MM.1S (cell line): ENCODE measurements at places on chromosomes 6 and 20.

GRCh38 chr6:26427451-26427809 lies 12.9 kb upstream of the BTN3A3 start:
- no peak for DNase-seq

- DNase-seq = no peak
Observed at GRCh38 chr6:1028723-1029122, 283.2 kb upstream of the FOXQ1 start.

- no peak for DNase-seq
Observed at GRCh38 chr20:14576196-14576877, 238.9 kb upstream of the FLRT3 start.

GRCh38 chr6:21594416-21595281 lies 1.1 kb downstream of the SOX4 start:
- peak; percentile 43 for DNase-seq

DNA sequence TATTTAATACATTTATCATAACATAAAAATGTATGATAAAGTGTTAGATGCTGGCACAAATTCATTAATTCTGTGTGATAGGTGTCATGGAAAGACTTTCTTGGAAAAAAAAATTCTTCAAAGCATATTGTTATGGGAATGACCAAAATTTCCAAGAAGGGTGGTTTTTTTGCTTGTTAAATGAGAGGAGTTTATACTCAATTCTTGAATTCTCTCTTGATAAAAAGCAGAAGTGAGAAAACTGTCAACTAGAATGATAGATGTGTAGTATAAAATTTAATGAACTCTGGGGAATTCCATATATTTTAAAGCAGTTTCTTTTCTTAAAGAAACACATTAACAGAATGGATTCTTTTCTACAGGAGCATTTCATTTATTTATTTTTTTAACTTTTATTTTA lies 62.0 kb upstream of the SNAP91 start:
- DNase-seq = no peak

DNA sequence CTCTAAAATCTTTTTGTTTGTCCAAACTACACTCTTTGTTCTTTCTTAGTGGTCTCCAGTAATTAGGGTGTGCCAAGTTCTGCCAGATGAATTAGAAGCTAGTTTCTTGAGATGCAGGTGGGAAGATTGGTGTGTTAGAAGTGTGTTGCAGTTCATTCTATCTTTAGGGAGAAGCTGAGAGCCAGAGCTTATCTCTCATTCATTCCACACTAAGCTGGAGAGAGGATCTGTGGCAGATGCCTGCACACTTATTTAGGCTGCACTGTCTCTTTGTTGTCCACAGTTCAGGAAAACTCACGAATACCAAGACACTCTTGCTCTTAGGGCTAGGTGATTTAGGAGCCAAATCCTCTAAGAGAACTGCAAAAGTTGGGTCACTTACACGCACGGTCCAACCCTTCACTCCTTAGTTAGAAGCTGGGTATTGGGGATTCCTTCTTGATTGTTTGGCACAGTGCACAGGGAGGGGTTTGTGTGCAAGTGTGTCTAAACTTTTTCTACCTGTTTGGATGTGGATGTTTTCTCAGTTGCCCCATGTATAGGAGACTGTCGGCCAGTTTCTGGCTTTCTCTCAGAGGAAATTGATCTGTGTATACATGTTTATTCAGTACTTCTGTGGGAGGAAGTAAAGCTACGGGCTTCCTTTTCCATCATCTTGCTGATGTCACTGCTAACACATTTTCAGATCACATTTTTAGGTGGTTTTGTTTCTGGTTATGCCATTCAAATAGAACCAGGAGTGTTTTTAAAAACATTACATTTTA lies 49.5 kb downstream of the SMAP1 start:
- DNase-seq = no peak

GRCh38 chr6:161507375-161507774 lies 233.5 kb upstream of the AGPAT4 start:
- DNase-seq = no peak

DNA sequence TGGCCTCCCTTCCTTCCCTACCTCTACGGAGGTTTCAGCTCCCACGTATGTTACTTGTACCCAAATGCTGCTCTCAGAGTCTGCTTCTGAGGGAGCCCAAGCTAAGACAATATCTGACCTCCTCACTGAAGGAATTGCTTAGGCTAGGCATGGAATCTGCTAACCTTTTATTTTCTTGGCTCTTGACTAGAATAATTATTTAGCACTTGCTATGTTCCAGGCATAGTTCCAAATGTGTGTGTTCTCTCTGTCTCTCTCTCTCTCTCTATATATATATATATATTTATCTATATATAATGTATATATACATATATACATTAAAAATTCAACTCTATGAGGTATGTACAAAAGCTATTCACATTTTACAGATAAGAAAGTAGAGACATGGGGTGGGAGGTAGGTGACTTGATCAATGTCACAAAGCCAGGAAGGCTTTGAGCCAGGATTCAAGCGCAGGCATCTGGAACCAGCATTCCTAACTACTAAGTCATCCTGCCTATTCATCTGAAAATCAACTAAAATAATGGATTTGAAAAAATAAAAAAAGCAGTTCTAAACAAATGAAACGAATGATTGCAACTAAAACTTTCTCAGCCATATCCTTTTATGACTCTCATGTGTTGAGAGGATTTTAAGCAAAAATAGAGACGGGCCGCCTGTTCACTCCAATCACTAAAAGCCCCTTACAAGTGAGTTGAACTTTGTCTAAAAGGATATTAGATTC lies 189.7 kb upstream of the JAG1 start:
- no peak for DNase-seq

DNA sequence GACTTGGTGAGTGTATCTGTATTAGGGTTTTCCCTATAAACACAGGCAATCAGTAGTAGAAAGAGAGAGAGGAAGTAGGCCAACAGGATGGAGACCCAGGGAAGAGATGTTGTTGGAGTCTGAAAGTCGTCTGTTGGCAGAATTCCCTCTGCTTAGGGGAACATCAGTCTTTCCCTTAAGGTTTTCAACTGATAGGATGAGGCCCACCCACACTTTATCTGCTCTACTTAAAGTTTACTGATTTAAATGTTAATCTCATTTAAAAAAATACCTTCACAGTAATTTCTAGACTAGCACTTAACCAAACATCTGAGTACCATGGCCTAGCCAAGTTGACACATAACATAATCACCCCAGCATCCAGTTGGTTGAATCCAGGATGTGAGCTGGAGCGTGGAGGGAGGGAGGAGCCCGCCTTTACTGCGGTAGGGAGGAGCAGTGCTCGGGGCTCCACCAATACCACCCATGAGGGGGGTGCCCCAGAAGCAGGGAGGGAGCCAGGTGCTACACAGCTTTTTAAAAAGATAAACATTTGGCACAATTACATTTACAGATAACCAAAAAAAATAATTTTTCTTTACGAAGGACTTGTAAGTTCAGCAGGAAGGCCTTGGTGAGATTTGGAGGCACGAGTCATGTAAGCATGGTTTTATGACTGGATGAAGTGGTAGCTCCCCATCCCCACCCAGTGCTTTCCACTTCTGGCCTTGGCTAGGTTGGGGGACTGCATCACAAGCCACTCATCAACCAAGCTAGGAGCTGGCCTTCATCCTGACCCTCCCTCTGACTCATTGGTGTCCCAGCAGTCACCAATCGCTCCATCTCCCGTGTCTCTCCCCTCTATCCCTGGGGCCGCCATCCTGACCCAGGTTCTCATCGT lies 18.4 kb upstream of the SNX9 start:
- no peak for DNase-seq

DNA sequence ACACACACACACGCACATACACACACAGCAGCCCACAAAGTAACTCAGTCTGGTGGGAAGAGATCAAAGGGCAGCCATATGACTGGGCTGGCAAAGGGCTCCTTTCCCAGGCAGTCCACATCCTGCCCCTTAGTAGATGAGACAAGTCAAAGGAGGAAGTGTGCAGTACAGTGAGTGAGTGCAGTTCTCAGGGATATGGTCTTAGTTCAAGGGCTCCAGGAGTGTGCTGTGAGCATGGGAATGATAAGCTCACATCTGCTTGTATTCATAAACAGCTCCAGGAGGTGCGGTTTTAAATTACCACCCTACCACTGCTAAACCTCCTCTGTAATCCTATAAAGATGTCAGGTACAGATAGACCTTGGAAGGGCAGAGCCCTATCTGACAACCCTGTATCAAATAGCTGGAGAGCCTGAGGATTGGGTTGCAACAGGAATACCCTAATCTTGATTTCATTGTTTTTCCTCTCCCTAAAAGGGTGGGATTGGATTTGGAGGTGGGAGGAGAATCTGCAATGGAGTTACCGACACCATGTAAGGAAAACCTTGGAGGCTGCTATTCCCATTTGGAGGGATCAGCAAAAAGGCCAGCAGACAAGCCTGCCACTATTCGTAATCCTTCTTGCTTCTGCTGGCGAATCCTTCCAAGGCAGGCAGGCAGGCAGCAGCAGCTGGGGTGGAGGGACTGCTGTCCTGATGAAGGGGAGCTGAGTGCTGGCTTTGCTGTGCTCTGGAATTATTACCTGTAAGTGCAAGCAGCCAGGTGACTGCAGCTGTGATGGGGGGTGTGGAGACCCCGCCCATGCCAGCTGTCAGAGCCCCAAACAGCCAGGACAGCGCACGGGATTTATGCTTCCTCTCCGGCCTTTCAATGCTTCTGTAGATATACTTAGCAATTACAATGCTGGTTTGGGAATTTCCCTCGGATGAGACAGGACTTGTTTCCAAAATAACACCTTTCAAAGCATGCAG lies 342.7 kb downstream of the PRL start:
- no peak for DNase-seq

GRCh38 chr20:920311-920710 lies 4.2 kb upstream of the ANGPT4 start:
- no peak for DNase-seq

GRCh38 chr6:107413966-107414645 lies 45.3 kb downstream of the PDSS2 start:
- no peak for DNase-seq

DNA sequence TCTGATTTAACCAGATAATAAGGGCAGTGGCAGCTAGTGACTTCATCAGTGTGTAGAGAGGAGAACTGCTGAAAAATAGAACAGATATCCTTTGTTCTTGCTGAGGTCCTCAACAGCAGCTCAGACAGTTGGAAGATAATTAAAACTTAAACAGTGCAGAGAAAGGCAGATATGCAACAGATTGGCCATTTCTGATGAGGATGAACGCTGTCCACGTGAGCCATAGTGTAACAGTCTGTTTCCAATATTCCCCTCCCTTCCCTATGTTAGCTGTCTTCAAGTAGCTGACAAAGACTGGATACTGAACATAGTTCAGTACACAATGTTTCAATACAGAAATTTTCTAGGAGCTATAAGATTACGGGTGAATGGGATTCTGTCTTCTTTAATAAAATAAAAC lies 291.4 kb downstream of the BTBD9 start:
- no peak for DNase-seq

DNA sequence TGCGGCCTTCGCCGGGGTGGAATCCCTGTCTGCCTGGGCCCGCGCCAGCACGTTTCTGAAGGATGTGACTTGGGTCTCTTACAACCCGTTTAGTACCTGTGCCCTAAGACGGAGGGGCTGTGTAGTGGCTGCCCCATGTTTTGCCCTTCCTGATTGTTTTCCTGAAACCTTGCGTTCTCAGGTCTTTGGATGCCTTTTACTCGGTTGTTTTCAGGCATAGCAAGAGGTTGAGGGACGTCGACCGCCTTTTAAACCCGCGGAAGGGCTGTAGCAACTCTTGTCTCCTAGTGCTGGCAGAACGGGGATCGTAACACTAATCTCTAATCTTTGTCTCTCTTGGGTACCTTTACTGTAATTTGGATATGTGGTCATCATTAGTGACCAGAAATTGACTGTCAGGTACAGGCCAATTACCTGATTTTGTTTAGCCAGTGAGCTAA lies 706 bp upstream of the NANP start:
- no peak for DNase-seq

GRCh38 chr6:160221423-160221822 lies 37.2 kb downstream of the SLC22A2 start:
- DNase-seq = peak; percentile 8

DNA sequence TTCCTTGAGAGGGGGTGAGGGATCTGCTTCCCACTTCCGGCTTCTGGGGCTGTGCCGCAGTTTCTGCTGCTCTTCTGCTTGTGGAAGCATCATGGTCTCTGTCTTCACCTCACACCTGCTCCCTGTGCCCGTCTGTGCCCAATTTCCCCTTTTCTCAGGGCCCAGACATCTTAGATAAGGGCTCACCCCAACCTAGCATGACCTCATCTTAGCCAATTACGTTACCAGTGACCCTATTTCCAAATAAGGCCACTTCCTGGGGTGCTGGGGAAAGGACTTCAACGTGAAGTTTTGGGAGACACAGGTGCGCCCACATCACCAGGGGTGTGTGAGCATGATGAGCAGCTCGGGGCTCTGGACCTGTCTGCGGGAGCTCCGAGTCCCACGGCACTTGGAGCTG lies 20.7 kb upstream of the RBBP8NL start:
- no peak for DNase-seq

GRCh38 chr6:13098793-13099570 lies 229.4 kb downstream of the TBC1D7 start:
- DNase-seq = no peak

DNA sequence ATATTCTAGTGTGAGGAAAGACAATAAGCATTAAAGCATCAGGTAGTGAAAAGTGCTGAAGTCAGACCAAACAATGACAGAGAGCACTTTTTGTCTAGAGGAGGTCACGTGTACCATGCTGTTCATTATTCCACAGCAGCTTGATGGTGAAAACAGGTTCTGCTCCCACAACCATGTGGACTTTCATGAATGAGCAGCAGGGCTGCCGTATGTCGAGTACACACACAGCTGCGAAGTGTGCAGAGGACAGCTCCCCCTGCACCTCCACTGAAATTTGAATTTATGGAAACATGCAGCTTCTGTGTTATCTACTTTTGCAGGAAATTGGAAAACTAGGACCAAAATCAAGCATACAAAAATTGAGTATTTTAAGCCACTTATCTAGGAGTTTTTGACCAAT lies 85.3 kb downstream of the MAP7 start:
- DNase-seq = no peak

DNA sequence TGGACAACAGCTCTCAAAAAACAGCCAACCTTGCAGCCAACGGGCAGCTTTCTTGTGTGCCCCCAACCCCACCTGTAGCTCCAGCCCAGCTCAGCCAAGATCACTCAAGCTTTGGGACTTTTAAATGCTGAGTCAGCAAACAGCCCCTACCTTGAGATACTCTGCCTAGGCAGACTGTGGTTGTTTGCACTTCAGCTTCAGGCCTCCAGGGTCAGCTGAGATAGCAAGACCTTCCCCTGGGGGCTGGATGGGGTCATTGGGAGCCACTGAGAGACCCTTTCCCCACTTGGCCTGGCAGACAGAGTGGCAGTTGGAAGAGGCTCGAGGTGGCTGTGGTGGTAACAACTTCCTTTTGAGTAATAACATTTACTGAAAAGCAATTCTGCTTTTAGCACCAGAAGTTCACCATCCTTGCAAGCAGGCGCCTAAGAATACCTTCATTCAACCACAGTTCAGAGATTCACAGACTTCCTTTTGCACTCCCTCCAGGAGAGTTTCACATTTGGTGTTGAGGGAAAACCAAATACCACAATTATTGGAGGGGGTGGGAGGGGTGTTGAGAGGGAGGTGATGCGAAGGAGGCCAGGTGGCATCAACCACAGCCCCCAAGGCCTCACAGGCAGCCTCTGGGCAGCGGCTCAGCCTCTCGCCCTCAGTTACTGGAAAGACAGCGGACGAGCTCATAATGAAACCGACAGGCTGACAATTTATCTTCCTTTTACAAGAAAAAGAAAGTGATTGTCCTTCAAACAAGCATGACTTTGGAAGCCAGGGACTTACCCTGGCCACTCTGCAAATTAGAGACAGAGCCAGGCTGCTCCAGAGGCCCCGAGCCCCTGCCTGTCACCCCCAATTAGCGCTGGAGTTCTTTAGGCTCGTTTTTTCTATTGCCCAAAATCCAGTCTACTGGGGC lies 148.1 kb downstream of the CEBPB start:
- peak; percentile 69 for DNase-seq
